ENCODE measurements at places on chromosomes 6 and 20. TPM values are rescaled to one million over a fixed set of nuclear protein-coding genes. Genes with fewer than 3 reads are reported as not detected.

SLC22A23 gene
- total RNA-seq = 27.3 TPM

RAET1L gene
- total RNA-seq = not detected

TGM3 gene
- 0.66 TPM for total RNA-seq

DUSP15 gene
- 9.0 TPM for total RNA-seq

AVP gene
- not detected for total RNA-seq

KIF3B gene
- 43.5 TPM for total RNA-seq

VARS2 gene
- 30.6 TPM for total RNA-seq

CST9L gene
- total RNA-seq = not detected
